ENCODE measurements at places on chromosomes 3 and 15.
A peak's percentile ranks its signal among the peaks of the same experiment; 100 is the strongest.

GRCh38 chr15:85120351-85121113 lies 138.9 kb downstream of the PDE8A start:
- no peak for DNase-seq

GRCh38 chr3:11206316-11206715 lies 52.0 kb downstream of the HRH1 start:
- DNase-seq, result no peak

GRCh38 chr15:58734859-58735258 lies 14.6 kb downstream of the ADAM10 start:
- no peak for DNase-seq

DNA sequence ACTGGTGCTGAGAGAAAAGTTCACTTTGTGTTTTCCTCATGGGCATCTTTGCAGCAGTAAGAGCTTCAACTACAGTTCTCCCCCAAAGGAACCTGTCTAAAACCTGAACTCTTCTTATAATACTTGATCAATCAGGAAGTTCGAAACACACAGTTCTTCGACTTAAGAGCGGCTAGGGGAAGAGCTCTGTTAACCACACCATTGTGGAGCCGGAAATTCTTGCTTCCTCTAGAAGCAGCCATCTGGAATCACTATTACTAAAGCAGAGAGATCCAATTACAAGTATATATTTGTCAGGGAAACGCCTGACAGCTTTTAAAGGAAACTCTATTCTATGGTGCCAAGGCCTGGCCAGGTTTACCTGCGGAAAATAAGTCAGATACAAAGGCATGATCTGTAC lies 337.3 kb upstream of the CBLB start:
- no peak for DNase-seq

DNA sequence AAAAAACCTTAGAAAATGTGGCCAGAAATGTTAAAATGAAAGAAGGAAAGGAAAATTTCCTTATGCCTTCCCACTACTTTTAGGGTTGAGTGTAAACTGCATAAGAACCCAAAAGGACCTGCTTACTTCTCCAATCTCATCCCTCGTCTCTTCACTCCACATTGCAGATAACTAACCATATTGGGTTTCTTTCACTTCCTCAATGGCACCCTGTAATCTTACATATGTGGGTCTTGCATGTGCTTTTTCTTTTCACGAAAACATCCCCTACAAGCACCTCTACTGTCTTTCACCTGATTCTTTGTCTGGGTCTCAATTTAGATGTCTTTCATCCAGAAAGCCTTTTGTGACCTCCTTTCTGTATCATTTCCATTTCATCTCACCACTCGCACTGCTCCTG lies 23.1 kb downstream of the EOMES start:
- no peak for DNase-seq

DNA sequence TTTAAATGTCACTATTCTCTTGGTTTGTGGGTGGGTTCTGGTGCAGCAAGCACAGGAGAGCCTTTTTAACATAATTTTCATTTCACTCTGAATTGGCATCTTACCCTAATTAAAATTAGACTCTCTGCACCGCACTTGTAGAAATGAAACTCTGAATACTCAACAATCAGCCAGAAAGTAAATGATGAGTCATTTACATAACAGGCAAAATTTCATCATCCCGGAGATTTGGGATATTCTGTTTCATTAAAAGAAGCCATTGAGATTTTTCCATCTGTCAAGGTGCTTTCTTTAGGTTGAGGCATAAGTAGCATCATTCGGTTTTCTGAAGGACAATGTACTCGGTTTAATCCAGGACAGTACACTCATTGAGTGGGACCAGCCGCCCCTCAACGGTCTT lies 111.0 kb downstream of the RFTN1 start:
- DNase-seq, result no peak

DNA sequence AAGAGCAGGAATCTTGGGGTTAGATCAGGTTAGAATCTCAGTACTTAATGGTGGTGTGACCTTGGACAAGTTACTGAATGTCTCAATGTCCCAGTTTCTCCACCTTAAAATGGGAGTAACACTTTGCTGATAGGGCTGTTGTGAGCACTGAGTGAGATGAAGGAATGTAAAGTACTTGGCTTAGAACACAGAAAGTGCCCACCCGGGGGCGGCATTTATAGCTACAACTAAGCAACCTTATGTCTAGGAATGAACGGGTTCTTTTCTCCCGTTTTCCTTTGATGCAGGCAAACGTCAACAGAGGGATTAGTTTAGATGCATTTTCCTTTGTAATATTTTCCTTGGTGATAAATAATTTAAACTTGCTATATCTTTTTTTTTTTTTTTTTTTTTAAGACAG lies 176.6 kb downstream of the USP13 start:
- DNase-seq, result no peak

- DNase-seq, result no peak
Measured at GRCh38 chr3:176479248-176479647, 718.0 kb downstream of the TBL1XR1 start.

DNA sequence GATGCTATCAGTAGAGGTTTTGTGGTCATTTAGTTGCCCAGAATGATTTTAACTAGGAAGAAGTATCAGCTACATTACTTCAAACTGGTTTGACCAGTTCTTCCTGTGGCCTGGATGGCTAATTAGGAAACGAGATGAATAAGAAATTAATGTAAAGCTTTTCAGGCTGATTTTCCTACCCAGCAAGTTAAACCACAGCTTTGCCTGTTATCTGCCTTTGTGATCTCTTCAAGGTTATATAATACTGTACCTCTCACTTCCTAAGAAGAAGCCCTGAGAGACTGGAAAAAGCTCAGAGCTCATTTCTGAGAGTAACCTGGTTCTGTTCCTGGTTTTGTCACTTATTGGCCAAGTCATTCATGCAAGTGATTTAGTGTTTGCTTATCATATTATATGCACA lies 782.2 kb upstream of the GOLIM4 start:
- no peak for DNase-seq

DNA sequence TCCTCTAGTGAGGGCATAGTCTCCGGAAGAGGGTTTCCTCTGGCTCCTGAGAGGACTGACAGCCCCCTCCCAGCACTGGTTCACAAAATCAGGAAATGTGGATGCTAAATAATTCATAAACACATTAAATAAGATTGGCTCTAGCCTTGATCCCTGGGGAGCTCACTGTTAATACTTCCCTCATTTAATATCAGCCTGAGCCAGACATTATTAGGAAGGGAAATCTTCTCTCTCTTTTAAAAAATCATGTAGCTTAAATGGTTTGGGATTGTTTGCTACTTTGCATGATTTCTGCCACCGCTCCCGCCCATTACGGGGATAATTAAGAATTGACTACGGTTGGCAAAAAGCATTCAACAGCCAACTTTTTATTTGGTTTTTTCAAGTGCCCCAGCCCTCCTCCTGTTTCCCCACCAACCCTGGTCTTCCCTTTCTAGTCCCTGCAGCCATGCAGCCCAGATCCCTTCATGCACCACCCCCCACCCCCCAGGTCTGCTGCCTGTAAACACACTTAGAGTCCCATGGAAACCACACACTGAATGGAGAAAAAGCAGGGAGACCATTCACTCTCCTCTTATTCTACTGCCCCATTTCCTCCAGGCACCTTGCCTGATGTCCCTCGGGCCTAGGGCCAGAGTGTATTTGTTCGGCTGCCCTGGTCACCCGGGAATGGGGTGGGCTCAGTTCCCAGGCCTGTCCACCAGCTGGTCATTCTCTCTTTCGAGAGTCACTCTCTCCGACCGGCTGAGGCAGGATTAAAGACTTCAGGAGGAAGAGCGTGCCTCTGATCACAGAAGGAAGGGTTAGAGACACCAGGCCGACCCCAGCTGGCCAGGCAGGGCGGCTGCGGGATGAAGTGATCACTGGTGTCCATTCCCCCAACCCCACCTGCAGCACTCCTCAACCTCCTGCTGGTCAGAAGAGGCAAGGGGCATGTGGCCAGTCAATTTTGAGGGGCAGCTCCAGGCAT lies 45.1 kb downstream of the SEMA5B start:
- no peak for DNase-seq

GRCh38 chr3:151398895-151399294 lies 14.3 kb upstream of the P2RY12 start:
- no peak for DNase-seq

DNA sequence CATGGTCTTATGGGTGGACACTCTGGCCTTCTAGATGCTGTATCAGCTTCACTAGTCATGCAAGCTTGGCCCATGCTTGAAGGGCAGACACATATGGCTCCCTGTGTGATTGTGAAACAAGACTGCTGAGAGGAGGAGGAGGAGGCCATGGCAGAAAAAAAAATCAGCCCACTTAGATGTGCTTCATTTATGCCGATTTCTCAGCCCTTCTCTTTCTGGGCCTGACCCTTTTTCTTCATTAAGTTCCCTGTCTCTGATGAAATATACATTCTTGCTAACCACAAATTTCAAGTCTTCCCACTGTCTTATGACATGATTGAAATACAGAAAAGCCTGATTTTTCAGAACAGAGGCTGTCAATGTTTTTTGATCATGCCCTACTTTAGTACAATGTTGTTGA lies 213.0 kb upstream of the FEZF2 start:
- DNase-seq, result no peak

DNA sequence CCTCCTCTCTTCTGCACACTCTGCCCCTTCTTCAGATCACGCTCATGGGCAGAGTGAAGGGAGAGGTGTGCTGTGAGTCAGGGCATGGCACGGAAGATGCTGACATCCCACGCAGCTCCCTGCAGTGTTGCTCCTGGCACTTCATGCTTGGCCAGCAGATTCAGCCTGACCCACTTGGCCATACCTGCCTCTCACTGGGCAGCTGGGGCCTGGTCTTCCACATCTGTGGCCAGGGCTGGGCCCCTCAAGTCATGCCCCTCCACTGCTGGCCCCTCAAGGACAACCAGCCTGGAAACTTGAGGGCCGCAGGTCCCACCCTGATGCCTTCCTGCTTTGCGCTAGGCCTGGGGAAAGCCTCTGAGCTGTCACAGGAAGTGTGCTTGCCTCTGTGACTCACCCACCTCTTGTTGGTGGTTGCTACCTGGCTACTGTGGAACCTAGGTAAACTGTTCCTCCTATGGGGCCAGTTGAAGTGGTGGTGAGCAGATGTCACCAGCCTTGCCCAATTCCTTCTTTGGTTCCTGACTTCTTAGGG lies 48.7 kb downstream of the BSN start:
- no peak for DNase-seq

DNA sequence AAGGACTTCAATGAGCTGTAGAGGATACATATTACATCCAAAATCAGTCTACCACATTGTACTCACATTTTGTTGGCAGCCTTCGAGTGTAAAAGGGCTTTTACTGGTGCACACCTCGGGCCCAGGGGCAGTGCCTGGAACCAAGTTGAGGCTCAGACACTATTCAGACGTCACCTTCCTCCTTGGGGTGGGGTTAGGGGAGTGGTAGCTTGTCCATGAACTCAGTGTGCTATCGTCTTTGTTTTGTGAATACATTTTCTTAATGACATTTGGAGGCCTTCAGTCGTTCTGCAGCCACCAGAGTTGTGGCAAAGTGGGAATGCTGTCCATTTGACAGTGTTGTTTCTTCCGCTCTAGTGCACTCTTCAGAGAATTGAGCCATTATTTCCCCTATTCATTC lies 114.2 kb downstream of the PGPEP1L start:
- DNase-seq, result no peak

DNA sequence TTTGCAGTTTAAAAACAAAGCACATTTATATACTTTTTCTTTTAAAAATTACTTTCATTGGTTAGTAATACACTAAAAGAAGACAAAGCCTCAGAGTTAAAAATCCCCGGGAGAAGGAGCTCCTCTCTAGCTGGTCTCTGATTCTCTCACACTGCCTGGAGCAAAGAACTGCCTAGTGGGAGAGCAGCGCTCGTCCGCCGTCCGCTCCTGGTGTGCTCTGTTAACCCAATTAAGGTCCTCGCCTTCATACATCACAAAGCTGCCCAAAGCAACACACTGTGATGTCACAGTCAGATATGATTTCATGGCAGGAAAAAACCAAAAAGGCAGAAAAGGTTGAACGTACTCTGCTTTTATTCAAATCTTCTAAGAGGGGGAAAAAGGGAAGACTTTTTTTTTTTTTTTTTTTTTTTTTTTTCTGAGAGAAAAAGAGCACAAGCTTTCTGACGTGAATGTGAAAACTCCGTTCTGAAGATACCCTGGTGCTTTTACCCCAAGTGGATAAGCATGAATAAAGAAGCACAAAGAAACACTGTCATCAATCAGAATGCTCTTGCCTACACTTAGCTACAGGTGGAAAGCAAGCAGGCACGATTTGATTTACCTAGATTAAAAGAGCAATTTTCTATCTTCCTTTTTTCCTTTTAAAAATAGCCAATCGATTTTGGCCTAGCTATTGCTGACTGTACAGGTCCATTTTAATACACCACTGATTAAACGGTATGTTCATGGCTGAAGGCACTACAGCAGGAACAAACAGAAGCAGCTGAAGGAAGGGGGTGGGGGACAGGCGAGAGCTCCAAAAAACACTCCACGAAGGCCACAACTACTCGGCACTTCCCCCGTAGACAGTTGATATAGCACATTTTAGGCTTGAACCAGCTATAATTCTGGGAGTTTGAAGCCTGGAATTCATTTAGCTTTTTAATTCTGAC lies 115.2 kb downstream of the TIGIT start:
- peak; percentile 65 for DNase-seq

GRCh38 chr3:17431004-17431403 lies 311.4 kb downstream of the TBC1D5 start:
- peak; percentile 18 for DNase-seq

DNA sequence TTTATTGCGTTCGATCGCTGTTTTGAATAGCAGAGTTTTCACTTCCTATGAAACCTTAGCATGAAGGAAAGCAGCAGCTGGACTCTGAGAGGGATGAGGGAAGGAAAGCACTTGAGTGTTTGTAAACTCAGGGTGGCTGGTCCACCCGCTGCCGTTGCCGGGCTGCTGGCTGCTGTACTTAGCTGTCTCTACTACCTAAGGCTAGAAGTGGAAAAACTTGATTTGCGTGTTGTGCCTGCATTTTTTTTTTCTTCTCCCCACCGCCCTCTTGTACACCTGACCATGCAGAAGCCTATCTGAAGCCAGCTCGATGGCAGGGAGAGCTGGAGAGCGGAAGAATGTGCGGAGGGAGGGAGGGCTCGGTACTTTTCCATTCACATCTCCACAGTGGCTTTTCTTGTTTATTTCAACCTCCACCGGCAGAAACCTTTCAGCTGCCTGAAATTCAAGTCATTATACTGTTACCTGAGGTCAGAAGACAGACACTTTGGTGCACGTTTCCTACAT lies 4.8 kb upstream of the BCL6 start:
- peak; percentile 90 for DNase-seq

DNA sequence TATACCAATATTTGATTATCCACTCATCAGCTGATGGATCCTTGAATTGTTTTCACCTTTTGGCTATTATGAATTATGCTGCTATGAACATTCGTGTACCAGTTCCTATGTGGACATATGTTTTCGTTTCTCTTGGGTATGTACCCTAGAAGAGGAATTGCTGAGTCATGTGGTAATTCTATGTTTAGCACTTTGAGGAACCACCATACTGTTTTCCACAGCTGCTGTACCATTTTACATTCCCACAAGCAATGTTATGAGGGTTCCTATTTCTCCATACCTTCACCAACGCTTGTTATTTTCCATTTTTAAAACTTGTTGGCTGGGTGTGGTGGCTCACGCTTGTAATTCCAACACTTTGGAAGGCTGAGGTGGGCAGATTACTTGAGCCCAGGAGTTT lies 62.9 kb downstream of the RPLP1 start:
- DNase-seq, result no peak
